ENCODE measurements at places on chromosomes 16 and 17.

DNA sequence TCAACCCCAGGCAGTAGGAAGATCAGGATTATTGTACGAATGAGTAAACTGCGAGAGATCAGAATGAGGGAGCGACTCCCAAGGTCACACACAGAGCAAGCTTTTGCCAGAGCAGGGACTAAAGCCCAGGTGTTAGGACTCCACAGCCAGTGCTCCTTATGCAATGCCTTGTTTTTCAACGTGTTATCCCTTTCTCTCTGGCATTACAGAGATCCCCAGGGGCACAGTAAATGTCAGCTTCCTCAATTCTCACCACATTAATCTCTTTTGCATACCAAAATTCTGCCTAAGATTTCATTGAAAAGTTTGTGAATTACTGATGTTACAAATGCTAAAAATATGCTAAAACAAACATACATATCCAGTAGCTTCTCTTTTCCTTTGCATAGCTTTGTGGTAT lies 68.1 kb upstream of the CES5A start:
- DNase-seq = peak; percentile 23

- DNase-seq = no peak
Measured at GRCh38 chr16:2819179-2819938, 2.3 kb downstream of the PRSS21 start.

DNA sequence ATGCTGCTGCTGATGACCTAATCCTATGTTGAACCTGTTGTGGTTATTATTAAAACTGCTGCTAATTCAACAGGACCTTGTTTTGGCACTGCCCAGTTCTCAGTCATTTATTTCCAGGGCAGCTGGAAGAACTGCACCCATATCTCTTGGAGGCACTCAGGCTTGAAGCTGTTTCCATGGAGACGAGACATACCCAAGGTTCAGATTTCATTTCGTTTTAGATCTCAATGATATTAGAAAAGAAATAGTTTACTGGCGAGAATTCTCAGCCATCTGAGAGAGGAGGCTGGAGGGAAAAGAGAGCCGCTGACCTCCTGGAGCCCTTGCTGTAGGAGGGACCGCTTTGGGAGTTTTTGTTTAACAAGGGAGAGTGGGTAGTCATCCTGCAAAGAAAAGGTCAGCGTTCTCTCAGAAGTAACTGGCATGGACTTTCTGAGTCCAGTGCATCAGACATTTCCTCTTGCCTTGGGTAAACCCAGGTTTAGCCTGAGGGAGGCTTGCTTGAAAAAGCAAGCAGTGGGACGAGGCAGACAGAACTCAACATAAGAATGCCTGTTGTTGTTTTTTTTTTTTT lies 75.4 kb downstream of the YPEL2 start:
- DNase-seq = no peak

- DNase-seq = no peak
Measured at GRCh38 chr17:2058586-2059546, 4.0 kb downstream of the HIC1 start.

GRCh38 chr16:53372992-53373871 lies 61.0 kb upstream of the RBL2 start:
- DNase-seq = no peak

DNA sequence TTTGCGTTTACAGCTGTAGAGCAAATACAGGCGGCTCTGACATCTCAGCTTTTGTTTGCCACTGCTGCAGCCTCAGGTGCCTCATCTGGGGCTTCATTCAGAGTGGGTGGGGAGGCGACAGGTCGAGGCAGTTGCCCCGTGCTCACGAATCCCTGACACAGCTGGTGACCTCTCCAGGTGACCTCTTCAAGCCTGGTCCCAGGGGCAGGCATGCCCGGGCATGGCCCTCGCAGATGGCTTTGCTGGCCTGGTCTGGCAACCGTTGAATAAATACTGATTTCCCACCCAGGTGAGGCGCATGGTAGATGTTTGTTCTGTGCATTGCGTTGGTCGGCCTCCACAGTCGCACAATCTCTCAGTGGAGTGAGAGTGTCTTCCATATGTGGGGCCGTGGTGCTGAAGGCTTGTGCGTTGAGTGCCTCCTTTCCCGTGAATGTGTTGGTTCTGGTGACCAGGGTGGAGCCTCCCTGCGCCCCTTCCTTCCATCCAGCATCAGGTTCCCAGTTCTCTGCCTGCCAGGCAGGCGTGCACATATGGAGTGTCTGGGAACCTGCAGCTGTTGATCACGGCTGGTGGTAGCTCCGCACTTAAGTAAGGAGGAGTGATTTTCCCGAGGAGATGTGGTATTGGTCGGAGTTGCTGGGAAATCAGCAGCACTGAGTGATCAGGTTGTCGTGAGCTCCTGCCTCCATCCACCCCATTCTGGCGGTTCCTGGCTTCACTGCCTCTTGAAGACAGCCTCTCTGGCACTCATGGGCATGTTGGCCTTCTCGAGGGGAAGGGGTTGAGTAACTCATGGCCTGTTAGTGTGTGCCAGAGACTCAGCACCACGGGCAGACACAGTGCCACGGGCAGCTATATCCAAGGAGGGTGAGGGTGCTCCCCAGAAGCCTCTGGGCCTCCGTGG lies 149.7 kb downstream of the RPTOR start:
- DNase-seq = no peak

DNA sequence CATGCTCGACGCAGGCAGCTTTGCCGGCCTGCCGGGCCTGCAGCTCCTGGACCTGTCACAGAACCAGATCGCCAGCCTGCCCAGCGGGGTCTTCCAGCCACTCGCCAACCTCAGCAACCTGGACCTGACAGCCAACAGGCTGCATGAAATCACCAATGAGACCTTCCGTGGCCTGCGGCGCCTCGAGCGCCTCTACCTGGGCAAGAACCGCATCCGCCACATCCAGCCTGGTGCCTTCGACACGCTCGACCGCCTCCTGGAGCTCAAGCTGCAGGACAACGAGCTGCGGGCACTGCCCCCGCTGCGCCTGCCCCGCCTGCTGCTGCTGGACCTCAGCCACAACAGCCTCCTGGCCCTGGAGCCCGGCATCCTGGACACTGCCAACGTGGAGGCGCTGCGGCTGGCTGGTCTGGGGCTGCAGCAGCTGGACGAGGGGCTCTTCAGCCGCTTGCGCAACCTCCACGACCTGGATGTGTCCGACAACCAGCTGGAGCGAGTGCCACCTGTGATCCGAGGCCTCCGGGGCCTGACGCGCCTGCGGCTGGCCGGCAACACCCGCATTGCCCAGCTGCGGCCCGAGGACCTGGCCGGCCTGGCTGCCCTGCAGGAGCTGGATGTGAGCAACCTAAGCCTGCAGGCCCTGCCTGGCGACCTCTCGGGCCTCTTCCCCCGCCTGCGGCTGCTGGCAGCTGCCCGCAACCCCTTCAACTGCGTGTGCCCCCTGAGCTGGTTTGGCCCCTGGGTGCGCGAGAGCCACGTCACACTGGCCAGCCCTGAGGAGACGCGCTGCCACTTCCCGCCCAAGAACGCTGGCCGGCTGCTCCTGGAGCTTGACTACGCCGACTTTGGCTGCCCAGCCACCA lies 9.7 kb downstream of the VASN start:
- DNase-seq = no peak

- DNase-seq = no peak
Measured at GRCh38 chr16:84885342-84885910, 65.6 kb downstream of the CRISPLD2 start.

DNA sequence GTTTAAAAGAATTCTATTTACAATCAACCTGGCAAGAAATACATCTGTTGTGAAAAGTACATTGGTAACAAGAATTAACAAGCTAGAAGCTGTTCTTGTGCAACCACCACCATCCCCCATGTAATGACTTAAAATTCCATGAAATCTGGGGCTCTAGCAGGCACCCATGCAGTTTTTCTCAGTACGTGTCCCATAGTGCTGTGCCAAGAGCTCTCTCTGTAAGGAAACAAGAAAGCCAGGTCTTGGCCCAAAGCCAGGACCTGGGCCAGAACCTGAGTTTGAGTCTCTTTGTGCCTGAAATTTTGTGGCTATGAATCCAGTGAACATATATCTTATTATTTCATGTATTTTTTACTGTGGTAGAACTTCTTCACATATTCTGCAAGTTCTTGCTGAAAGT lies 46.6 kb downstream of the NUP93 start:
- no peak for DNase-seq

DNA sequence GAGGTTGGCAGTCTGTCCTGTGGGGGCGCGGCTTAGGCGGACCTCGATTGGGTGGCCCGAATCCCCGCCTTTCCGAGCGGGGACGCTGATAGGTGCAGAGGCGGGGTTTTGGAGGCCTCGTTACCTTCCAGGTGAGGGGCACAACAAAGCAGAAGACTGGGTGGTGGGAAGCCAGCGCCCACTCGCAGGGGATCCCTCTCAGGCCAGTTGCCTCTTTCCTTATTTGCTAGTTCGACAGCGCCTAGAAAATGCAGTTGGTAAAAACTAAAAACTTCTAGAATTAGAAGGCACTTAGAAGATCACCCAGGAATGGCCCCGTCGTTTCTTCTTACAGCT lies 730 bp downstream of the KAT7 start:
- no peak for DNase-seq

- no peak for DNase-seq
Measured at GRCh38 chr17:74130841-74131240, 72.6 kb upstream of the RPL38 start.

DNA sequence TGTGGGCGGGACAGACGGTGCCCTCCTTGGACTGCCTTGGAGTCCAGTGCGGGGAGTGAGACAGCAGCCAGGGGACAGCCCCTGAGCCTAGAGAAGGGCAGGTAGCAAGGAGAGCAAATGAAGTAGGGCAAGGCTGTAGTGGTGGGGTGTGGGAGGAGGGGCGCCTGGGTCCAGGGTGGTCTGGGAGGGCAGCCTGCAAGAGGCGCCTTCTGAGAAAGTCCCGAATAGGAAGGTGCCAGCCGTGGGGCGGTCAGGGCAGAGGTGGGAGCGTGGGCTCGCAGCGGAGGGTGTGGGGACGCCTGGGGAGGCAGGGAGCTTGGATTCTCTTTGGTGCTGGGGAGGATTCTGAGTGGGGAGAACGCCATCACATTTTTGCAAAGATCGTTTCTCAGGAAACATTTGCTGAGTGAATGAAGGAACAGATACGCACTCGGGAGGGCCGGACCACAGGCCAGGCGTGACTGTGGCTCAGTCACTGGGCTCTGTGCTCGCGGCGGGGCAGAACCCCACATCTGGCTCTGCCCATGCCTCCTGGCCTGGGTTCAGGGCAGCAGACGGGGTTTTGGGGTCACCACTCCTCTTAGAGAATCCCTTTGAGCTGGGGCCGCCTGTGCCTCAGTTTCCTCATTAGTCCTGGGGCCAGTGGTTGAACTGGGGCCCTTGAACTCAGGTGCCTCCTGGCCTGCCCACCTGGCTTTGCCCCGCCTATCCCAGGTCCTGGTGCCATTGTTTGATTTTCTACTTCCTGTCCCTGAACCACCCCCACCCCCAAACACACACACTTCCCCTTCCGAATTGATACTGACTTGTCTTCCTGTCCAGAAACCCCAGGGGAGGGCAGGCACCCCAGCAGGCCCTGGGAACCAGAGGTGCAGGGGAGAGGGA lies 4.2 kb downstream of the SNN start:
- DNase-seq = no peak

GRCh38 chr17:71430281-71430680 lies 690.5 kb upstream of the SOX9 start:
- no peak for DNase-seq

GRCh38 chr17:82334204-82334621 lies 647 bp upstream of the SECTM1 start:
- no peak for DNase-seq

- DNase-seq = no peak
Measured at GRCh38 chr16:48136547-48137360, 19.0 kb downstream of the ABCC12 start.

DNA sequence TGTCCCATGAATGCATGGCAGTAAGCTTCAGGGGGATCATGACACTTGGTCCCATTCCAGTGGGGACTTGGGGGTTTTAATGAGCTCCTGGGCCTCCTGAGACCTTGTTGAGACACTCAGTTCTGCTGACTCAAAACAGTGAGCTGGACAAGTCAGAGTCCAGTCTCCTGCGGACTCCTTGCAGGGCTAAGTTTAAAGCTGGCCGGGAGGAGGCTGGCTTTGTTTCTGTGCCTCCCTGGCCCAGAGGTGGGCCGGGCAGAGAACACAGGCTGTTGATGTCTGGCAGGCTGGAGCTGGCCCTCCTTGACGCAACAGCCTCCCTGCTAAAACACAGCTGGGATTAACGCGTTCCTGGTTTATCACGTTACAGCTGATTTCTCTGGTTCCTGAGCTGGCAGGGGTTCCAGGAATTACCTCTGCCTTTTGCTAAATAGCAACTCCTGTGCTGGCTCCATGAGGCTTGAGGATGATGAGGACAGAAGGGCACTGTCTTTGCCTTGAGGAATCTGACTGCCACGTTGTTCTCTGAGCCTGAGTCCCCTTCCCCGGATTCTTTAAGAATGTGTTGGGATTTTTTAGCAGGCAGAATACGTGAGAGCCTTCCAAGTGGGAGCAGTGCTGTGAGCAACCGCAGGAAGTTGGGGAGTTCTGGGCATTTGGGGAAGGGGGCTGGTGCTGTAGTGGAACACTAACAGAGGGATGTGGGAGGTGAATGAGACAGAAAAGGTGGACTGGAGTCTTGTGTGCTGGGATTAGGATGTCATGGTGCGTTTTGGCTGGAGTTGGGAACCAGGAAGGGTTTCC lies 2.0 kb downstream of the GPT2 start:
- no peak for DNase-seq

- DNase-seq = peak; percentile 49
Measured at GRCh38 chr16:82954224-82954929, 327.6 kb downstream of the CDH13 start.

GRCh38 chr17:56912105-56912999 lies 1.5 kb downstream of the TRIM25 start:
- DNase-seq = no peak

- no peak for DNase-seq
Measured at GRCh38 chr17:28346746-28347246, 10.5 kb downstream of the POLDIP2 start.

DNA sequence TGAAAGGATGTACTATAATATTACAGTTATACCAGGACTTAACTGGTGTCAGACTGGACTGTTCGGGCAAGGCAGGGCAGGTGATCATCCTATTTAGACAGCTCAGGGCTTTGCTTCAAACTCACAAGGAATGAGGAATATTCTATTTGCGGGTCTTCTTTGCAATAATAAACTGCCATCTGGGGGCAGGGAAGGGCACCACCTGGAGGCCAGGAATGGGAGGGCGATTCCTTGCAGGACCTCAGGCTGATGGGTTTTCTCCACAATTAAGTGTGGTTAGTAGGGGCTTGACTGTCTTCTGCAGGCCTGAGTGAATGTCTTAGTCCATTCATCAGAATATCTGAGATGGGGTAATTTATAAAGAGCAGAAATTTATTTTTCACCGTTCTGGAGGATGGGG lies 424.1 kb downstream of the CA10 start:
- no peak for DNase-seq

DNA sequence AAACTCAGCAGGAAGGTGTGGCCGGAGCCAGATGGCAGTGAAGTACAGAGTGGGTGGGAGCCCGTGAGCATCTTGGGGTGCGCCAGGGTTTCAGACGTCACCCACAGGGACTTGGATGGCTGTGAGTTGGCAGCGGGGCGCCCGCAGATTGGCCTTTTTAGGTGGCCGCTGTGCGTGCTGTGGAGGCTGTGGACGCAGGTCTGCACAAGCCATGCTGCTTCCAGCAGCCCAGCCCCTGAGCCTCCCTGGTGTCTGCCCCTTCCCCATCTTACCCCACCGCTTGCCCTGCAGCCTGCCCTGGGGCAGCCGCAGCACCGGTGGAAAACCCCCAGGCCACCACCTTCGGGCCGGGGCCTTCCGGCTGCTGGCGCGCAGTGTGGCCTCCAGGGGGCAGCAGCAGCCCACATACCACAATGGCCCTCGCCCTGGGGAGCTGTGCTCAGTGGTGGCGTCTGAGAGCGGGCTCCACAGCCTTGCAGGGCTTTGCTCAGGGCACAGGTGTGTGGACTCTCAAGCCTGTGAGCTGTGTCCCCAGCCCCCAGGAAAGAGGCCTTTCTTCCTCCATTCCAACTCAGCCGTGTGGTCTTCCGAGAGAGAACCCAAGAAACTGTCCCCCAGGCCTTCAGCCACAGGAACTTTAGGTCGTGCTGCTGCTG lies 11.8 kb downstream of the ENDOV start:
- peak; percentile 17 for DNase-seq

Measured in fibroblast of skin of left biceps (primary cell).